ENCODE measurements at places on chromosomes 4 and X.

GRCh38 chr4:91298156-91298700 is 1005.5 kb upstream of the GRID2 start:
- no peak for DNase-seq

DNA sequence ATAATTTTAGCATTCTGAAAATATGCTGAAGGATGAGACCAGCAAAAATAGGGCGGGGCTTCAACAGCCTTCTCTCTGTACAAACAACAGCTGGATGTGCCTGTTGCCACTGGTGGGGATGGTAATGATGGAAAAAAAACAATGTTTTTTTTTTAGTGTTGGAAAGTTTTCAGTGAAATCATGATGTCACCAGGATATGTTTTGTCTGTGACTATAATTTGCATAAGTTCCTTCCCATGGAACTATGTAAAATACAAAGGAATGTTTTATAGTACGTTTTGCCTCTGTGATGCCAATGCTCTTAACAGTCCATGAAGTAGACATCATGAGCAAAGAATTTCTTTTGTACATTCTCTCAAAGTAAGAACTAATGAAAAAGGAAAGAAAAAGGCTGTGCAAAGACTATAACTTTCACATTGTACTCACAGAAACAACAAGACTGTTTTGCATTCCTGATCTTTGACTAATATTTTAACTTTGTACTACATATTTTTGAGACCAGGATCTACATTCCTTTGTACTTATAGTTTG is 589.7 kb downstream of the SPRY1 start:
- no peak for DNase-seq

DNA sequence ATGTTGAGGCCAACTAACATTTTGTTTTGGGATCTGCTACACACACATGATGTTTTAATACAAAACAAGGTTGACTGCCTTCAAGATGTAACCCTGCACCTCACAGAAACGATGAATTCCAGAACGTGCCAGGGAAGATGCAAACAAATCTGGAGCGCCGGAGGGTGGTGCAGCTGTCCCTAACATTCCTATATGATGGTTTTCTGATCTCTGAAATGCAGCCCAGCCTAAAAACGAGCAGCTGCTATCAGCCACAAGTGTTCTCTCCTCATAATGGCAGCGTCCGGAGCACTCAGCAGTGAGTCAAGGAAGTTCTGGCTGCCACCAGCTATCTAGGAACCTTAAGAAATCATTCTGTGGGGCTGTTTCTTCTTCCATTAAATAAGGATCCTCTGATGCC is 333.4 kb downstream of the NR3C2 start:
- no peak for DNase-seq

DNA sequence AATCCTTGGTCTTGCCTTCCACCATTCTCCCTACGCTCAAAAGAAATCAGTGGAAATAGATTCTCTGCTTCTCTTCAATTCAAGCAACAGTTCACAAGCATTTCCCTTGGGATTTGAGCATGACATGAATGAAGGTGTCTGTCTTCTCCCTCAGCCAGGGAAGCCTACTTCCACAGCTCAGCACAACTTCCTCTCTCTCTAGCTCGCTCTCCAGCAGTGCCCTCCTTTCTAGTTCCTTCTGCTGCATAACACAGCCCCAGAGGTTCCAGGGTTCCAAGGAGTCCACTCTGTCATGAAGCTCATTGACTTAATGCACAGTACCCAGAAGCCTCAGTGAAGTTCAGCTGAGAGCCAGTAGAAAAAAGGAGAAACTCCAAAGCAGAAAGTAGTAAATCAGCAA is 81.3 kb downstream of the PLS3 start:
- no peak for DNase-seq

DNA sequence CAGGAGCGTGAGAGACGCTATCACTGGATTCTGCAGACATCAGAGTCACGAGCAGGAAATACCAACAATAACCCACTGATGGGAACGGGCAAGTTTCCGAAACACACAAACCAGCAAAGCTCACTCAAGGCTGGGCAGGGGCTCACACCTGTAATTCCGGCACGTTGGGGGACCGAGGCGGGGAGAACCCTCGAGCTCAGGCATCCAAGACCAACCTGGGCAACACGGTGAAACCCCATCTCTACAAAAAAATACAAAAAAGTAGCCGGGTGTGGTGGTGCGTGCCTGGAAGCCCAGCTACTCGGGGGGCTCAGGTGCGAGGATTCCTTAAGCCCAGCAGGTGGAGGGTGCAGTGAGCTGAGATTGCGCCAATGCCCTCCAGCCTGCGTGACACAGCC is 17.2 kb upstream of the GTPBP6 start:
- DNase-seq, result no peak

DNA sequence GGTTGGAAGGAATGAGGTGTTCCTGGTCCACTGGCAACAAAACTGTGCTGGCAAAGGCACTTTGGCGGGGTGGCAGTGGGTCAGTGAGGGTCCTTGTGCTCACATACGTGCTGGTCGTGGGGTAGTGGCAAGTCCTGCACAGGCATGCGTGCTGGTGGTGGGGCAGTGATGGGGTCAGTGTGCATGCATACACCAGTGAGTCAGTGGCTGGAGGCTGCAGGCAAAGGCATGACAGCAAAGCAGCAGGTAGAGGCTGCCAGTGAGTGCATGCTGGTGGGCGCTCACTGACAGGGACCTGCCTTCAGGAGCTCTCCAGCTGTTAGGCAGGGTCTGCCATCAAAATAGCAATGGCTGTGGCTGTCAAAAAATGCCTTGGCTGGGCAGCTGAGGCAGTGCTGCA is 42.1 kb downstream of the TMPRSS11E start:
- no peak for DNase-seq

DNA sequence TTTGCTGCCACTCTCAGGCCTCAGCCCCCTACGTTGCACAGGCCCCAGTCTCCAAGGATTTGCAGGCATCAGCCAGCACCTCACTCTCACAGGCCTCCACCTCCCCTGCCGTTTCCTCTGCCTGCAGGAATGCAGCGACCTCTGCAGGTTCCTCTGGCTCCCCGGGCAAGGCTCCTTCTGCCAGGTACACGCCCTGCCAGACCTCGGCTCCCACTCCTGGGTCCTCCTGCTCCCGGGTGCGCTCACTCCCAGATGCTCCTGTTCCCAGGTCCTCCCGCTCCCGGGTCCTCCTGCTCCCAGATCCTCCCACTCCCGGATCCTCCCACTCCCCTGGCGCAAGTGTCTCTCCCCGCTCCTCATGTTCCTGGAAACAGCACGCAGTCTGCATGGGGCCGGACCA is 144.4 kb upstream of the RADX start:
- DNase-seq, result no peak

GRCh38 chr4:150096625-150097024 is 18.4 kb downstream of the DCLK2 start:
- DNase-seq, result no peak

- DNase-seq, result no peak
These were observed 32.9 kb downstream of the HTT-AS start for GRCh38 chr4:3041192-3042142.

- no peak for DNase-seq
These were observed 107.3 kb downstream of the PDE5A start for GRCh38 chr4:119521268-119521667.

DNA sequence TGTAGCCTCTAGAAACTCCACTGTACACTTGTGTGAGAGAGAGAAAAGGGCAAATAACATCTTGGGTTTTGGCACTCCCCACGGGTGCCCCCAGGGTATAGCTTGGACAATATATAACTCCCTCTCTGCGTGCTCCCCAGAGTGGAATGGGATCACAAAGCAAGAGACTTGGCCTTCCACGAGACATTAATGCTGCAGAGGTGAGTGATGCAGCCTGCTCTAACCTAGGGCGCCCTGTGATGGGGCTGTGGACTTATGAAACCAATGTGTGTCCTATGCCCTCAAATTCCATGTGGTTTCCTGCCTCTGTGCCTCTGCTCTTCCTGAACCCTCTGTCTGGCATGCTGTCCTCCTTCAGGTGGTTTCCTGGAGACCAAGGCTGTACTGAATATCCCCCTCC is 22.0 kb upstream of the FAM9C start:
- no peak for DNase-seq
